ENCODE measurements at places on chromosomes 7 and 10.

- no peak for DNase-seq
Measured at GRCh38 chr7:42766782-42767423, 145.0 kb downstream of the C7orf25 start.

DNA sequence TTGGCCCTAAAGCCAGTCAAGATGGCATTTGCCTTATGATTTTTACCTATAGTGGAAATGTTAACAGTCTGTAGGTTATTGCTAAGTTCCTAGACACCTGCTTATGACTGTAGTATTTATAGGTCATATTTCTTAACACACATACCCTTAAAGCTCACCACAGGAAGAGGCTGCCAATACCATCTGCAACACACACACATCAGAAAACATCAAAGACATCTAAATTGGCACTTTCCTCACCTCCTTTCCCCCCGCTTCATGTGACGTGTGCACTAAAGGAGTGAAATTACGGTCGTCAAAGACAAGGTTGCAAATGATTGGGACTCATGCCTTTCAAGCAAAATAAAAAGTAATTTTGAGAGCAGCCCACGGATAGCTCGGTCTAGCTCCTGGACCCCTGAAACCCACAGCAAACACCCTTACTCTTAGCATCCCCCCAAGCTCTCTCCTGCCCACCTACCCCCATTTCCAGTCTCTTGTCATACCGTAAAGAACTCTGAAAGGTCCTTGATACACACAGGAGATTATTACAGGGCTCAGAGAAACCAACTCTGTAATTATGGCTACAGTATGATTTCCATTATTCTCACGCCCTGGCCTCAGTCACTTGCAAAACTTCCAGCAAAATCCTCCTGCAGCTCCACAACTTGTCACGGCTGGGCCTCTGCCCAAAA, 90.5 kb downstream of the PLXNA4 start:
- DNase-seq, result peak; percentile 5

- DNase-seq, result no peak
Measured at GRCh38 chr10:76252733-76253132, 821.3 kb downstream of the LRMDA start.

DNA sequence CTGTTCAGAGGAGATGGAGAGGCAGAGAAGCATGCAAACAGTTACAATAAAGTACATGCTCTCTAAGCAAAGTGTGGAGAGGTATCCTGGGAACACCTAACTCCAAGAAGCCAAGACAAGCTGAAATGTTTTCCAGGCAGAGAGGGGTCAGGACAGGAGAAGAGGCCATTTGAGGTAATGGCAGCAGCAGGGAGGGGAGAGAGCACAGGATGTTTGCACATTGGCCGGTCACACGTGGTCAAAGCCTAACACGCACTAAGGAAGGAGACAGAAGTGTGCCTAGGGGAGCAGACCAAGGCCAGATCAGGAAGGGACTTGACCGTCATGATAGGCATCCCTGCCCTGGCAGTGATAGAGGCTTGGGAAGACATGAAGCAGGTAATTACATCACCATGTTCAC, 101.5 kb downstream of the CTTNBP2 start:
- DNase-seq, result no peak

DNA sequence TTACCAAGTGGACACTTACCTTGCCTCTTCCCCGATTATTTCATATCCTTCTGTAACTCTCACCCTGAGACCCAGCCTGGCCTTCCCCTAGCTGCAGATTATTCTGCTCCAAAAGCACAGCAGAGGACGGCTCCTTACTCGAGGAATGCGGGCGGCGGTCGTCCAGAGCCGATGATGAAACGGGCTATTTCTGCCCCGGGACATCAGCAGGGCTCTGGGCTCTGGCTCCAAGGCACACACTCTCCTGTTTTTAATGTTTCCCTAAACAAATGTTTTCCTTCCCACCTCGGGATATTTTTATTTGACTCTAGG, 343 bp upstream of the C10orf71 start:
- no peak for DNase-seq

DNA sequence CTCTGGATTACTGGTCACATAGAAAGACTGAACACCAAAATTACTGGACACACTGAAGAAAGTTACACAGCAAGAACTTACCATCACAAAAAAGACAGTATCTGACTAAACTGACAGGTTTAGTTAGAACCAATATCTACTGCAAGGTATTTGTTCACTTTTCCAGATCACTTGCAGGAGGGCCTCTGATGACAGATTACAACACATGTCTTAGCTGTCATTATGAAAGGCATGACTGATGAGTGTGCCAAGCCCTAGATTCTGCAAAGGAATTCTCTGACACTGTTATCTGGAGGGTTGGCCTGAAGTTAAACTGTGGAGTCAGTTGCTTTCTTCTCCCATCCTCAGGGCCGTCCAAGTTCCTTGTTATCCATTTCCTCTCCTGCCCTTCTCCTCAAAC, 242.7 kb downstream of the KIF20B start:
- no peak for DNase-seq

DNA sequence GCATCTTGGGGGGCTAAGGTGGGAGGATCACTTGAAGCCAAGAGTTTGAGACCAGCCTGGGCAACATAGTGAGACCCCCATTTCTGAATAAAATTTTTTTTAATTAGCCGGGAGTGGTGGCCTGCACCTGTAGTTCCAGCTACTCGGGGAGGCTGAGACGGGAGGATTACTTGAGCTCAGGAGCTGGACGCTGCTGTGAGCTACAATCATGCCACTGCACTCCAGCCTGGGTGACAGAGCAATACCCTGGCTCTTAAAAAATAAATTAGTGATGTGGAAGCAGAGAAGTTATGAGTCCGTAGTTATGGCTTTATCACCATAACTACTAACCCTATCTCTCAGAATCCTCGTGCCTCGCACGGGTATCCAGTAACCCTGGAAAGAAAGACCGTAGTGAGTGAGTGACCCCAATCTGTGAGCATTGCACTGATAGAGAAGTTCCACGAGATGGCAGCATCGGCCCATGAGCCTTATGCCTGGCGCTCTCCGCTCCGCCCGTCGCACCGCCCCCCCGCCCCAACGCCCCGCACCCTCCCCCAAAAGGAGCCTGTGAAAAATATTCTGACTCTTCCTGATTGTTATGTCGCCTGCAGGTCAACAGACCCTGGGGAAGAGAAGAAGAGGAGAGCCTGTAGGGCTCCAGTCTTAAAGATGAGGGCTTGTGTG, 4.9 kb upstream of the SLC29A3 start:
- peak; percentile 21 for DNase-seq

- DNase-seq, result no peak
Measured at GRCh38 chr10:91487911-91488582, 77.9 kb downstream of the HECTD2 start.

DNA sequence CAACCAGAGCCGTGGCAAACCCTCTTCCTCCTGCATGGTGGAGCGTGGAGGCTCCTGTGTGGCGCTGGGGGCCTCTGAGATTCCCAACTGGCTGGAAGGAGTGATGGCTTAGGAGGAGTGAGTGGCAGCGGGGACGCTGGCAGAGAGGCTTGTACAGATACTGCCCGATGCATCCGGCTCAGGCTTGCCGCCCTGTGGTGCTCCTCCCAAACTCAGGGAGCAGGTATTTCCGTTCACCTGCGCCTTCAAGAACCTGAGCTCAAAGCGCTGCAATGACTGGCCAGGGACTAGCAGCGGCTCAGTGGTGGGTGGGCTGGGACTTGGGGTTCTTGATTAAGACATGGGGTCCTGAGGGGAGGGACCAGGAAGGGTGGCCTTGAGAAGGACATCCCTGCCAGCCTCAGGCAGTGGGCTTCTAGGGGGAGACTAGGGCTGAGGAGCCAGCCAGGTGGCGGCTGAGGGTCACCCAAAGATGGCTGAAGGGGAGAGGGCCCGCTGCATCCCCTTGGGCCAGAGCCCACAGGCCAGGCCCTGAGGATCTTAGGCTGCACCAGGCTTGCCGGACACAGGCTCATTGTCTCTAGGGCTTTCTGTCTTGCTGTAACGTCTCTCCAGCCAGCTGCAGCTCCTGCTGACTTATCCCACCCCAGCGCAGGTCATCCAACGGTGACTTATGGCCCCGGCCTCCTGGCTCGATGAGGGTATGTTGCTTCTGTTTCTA, 3.2 kb downstream of the ZNF775 start:
- no peak for DNase-seq

- no peak for DNase-seq
Measured at GRCh38 chr10:69025370-69025896, 36.8 kb downstream of the KIFBP start.

DNA sequence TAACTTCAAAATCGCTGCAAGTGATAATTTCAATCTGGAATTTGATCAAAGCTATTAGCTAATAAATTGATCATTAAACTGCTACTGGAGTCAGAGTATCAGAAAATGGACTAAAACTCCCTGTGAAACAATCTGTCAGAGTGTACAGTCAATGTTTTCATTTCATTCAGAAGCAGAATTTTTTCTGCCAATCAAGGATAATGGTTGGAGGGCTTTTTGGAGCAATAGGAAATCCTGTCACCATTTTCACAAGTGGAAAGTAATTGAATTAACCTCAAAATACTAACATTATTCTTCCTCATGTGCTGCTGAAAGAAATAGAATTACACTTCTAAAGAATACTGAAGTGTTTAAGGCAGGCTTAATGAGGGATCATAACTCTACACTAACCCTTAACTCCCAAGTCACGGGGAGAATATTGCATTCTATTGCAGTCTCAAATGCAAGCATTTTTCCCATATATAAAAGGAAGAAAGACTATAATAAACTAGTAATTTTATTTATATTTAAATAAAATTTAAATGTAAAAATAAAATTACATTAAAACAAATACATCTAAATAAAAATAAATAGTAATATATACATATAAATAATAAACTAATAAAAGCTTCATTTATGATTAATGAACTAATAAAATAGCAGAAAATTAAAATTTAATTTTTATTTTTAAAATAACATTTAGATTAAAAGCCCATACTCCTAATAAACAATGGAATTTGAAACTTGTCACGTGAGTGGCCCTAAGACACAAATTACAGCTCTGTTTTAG, 67.1 kb downstream of the SEMA3E start:
- no peak for DNase-seq

GRCh38 chr10:4527281-4527970, 298.6 kb upstream of the AKR1E2 start:
- DNase-seq, result no peak

DNA sequence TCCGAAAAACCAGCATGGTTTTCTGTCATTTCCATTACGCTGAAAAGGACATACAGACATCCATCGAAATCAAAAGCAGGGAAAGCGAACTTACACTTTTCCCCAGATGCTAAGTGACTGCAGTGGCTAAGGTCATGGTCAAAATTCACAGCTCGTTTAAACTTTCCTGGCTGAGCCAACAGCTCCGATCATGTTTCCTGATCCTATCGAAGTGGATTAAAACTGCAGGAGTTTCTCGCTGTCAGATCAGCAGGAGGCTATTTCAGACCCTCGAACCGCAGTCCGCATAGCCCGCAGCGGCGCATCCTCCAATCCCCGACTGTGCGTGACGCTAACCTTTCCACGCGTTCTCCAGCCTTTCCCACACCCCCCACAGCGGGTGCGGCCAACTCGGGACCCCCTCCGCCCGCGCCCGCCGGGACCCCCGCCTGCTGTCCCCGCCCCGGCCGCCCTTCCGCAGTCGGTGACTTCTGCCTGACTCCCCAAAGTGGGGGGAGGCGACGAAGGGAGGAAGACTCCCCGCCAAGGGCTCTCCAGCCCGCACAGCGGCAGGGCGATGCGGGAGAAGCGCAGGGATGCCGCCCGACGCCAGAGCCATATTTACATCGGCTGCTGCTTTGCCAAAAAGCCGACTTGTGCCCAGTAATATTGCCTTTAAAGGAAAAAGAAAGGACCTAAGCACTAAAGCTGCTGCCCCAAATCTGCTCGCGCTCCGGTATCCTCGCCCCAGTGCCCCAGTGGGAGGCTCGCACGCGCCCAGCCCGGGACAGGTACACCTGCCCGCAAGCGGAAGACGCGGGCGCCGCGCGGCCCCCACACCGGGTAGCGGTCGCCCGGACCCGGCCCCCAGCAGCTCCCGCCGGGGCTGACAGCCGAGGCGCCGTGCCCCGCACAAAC, 1.2 kb downstream of the PIP4K2A start:
- DNase-seq, result no peak

DNA sequence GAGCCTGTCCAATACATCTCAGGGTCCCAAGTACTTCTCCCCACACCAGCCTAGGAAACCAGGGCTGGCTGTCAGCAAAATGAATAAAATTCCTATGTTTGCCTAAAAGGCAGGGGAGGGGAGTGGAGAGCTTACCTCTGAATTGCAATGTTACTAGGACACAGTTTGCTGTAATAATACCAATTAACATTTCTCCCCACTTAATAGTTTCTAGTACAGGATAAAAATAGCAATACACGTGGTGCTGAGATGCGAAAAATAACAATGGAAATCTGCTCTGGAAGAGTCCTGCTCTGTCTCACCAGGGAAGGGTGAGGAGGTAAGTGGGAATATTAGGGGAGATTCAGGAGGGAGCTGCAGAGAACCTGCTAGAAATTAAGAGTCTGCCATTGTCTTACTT, 112.3 kb downstream of the PLXNA4 start:
- DNase-seq, result no peak

DNA sequence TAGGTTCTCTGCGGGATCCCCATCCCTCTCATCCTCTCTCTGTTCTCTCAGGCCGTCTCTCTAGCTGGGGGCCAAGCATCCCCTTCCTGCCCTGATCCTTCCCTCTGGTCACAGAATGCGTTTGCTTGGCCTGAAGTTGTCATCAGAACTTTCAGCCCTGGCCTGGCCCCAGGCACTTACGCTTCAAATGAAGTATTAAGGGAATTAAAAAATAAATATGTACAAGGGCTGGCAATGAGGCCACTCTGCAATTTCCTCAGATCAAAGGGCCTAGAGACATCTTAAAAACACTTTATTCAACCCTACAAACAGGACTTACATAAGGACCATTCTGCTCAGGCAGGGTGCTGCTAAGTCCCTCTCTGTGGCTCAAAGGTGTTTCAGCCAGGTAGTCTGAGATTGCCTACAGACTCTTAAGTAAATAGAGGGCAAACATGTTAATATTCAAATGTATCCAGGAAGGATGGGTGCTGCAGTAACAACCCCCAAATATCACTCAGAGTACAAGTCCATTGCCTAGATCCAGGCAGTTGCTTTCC, 16.0 kb downstream of the SFTPD start:
- DNase-seq, result no peak

DNA sequence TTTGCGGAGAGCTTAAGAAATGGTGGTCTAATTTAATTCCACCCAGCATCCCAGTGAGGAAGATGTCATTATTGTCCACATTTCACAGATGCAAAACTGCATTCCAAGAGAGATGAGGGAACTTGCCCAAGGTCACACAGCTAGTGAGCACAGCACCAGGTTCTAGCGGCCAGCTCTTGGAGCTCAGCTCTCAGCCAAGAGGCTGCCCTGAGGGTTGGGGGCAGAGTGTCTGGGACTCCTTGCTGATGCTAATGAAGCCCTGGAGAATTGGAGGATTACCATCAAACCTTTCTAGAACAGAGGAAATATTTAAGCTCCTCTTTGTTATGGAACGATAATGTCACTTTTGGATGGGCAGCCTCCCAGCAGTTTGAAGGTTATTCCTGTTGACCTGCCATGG, 48.0 kb downstream of the PLPP4 start:
- no peak for DNase-seq

GRCh38 chr7:151661587-151661986, 141.9 kb upstream of the RHEB start:
- no peak for DNase-seq

- no peak for DNase-seq
Measured at GRCh38 chr10:129761981-129762956, 201.8 kb downstream of the EBF3 start.

- DNase-seq, result no peak
Measured at GRCh38 chr7:125547505-125547904, 617.9 kb upstream of the POT1 start.
